Stimulated activated CD4-positive, alpha-beta T cell treated with anti-CD3 and anti-CD28 coated beads, TNF-alpha, amount 100 ng/mL, for 48 hours (primary cell): ENCODE measurements at places on chromosomes 16 and 17.
A peak's percentile ranks its signal among the peaks of the same experiment; 100 is the strongest.

- DNase-seq: no peak
Measured at GRCh38 chr16:87065446-87066132, 251.6 kb downstream of the C16orf95 start.

GRCh38 chr16:24538756-24539294, 541 bp upstream of the RBBP6 start:
- no peak for DNase-seq

- DNase-seq: no peak
Measured at GRCh38 chr16:66131895-66132294, 234.6 kb upstream of the CDH5 start.

- no peak for DNase-seq
Measured at GRCh38 chr16:48347191-48347865, 37.9 kb downstream of the SIAH1 start.

DNA sequence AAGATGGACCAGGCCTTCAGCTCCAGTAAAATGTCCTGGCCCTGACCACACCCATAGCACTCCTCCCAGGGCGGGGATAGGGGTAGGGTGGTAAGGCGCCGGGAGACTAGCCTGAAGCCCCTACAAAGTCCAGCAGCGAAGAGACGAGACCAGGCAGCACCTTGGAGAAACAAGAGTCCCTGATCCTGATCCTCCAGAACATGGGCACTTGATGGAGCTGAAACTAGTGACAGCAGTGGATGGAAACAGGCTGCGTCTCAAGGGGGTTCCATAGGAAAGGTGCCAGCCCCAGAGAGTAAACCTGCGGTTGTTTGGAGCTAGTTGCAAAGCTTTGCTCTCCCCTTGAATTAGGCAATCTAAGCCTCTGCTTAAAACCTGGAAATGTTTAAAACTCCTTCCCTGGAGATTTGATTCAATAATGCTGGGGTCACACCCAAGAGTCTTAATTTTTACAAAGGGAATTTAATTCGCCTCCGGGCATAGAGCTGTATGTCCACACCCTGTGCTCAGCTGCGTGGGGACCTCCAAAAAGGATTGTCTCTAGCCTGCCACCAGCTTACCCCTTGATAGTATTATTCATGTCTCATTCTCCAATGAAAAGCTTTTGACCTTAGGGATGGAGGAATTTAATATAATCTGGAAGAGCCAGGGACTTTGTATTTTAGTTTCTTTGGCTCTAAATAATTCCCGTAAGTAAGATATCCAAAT, 258.6 kb downstream of the PMP22 start:
- DNase-seq: no peak

DNA sequence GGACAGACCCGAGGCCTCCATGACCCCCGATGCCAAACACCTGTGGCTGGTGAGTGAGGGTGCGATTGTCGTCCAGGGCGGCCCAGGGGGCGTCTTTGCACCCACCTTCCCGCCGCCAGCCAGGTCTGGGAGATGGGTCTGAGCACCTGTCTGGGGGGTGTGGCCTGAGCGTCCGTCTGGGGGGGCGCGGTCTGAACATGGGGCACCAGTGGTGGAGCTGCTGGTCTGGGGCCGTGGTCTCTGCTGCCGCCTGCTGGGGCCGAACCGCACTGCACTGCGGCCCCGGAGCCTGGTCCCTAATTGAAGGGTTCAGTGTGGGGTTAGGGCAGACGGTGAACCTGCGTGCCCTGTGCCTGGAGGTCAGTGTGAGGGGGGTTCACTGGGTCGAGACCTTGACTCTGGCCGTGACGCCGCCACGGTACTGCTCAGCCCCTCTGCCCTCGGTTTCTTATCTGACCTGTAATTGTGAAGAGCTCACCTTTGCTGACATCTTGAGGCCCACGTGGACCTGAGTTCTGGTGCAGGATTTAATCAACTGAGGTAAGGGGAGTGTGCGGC, 12.6 kb upstream of the TCF25 start:
- DNase-seq: peak; percentile 52

- no peak for DNase-seq
Measured at GRCh38 chr17:61400717-61401388, 1.2 kb downstream of the TBX2 start.
